8988T (cell line): ENCODE measurements at places on chromosomes 11 and 22.

DNA sequence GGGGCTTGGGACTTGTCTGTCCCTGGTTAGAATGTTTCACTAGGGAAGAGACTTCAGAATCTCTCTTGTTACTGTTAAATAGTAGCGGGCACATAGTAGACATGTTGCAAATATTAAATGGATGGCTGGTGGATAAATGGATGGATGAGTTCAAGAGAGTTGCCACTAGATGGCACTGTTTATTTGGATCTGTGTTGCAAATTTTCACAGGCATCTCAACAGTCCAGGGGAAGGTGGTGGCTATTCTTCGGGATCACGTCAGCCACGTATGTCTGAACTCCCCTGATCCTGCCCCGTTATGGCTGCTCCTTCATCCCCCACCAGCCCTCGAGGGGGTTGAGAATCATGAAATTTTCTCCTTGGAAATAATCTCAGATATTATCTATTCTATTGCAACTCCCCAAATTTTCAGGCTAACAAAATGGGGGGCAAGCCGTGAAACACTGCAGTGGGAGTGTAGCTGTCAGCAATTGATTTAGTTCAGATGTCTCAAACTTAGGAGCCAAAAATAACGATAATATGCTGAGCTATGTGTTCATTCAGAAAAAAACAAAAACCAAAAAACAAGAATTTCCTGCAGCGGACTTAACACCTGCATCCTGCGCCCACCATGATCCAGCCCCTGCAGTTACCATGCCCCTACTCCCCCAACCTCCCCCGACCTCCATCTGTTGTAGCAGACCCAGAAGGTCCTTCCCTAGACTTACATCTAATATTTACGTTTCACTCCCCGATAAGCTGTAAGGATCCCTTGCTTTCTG lies 29.1 kb upstream of the BIRC3 start:
- peak; percentile 27 for DNase-seq

DNA sequence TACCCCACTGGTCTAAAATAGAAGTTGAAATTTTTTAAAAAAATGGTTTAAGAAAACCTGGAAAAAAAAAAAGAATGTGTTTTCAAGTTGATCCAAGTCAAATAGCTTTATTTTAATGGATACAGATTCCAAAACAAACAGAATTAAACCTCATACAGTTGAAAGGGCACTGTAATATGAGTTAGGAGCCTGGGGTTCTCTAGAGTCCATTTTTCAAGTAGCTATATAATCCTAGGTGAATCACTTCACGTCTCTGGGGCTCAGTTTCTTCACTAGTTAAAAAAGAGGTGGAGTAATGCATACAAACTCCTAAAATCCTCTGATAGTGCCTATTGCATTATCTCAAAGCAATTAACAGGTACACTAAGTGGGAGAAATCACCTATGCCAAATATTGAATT lies 132.9 kb downstream of the BBOX1 start:
- DNase-seq: no peak

DNA sequence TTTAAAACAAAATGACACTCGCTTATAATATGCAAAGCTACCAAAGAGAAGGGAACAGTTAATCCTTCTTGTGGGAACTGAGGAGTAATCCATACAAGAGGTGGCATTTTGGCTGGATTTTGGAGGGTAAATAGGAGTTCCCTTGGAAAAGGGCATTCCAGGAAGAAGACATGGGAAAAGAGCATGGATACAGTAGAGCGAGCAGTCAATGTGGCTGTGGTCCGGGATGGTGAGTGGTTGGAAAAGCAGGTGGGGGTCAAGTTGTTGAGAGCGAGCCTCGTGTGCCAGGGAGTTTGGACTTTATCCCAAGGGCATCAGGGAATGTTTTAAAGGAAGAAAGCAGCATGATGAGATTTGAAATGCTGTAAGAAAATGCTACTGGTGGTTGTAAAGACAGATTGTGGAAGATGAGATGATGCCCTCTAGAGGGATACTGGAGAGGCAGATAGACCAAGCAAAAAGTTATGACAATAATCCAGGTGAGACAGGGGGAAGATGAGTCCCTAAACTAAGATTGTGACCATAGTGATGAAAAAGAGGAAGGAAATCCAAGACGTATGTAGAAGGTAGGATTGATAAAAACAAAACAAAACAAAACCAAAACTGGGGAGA lies 3.8 kb upstream of the MMP7 start:
- no peak for DNase-seq

DNA sequence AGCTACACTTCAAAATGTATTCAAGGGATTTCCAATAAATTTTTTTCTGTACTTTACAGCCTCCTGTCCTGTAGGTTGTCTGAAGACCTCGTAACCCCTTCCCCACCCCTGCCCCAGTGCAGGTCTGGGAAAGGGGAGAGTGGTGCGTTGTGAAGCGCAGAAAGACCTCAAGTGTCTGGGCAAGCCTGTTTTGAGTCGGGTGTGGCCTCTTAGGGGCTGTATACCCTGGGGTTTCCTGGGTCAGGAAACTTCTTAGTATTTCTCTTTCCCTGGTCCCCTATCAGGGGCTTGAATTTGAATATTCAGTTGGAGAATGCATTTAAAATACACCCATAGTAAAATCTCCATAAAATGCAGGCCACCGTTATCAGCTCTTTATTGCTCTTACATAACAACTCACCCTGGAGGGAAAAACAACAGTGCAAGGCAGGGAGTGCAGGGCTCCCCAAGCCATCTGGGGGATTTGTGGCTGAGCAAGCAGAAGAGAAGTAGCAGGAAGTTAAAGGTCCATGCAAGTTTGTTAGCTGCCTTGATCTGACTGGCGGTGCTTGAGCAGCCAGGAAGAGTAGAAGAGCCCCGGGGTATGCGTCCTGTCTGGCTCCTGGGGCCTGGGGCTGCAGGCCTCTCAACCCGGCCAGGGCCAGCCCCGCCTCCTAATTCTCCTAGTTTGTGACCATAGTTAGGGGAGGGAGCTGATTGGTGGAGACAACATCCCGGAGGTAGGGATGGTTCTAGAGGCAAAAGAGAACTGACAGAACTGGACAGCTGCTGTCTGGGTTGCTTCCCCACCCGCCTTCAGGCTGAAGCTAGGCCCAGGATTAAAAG lies 25.7 kb downstream of the ARHGAP1 start:
- DNase-seq: no peak

GRCh38 chr11:111819161-111819828 lies 52.1 kb downstream of the ALG9 start:
- DNase-seq: no peak

DNA sequence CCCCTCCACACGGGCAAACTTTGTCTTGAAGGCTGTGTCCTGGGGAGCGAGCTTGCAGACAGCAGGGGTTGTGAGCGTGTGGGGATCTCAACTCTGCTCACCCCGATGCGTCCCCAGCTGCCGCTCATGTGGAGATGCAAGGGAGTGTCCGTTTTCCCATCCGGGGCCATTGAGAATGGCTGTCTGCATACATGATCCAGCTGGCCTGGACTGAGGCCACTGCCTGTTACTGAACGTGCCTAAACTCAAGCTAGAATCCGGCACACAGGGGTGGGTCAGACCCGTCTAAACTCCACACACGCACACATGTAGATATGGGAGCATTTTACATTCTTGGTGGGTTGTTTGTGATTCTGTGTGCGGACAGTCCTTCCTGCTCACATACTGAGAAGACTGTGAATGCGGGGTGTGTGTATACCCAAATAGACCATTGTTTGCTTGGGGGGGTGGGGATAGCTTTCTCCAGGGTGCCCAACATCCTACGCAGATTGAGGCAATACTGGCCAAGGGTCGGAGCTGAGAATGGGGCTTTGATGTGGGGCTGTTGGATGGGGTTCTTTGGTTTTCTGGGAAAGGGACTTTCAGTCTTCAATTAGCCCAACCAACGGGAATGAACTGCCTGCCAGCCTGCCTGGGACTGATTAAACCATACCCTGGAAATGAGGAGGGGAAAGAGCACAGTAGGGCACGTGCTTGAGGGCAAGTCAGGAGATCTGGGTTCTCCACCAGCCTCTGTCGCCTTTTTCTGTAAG lies 60.4 kb downstream of the ST3GAL4 start:
- no peak for DNase-seq

GRCh38 chr11:12799334-12799835 lies 125.2 kb downstream of the TEAD1 start:
- DNase-seq: no peak

DNA sequence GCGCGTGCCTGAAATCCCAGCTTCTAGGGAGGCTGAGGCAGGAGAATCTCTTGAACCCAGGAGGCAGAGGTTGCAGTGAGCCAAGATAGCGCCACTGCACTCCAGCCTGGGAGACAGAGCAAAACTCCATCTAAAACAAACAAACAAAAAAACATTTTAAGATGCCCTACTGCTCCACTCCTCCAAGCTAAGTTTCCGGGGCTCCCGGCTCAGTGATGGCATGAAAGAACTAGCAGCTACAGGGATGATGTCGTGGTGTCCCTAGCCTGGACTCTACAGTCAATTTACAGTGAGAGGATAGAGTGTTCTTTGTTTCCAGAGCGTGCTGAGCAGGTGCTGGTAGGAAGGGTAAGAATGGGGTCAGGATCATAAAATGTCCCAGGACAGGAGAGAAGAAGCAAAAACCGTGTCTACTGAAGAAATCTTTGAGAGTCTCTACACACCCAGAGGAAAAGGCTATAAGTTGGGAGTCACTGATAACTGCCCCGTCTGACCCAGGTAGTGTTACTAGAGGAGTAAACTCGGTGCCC lies 1.2 kb upstream of the ZBTB3 start:
- DNase-seq: no peak

GRCh38 chr11:17117262-17117661 lies 39.8 kb upstream of the RPS13 start:
- no peak for DNase-seq

DNA sequence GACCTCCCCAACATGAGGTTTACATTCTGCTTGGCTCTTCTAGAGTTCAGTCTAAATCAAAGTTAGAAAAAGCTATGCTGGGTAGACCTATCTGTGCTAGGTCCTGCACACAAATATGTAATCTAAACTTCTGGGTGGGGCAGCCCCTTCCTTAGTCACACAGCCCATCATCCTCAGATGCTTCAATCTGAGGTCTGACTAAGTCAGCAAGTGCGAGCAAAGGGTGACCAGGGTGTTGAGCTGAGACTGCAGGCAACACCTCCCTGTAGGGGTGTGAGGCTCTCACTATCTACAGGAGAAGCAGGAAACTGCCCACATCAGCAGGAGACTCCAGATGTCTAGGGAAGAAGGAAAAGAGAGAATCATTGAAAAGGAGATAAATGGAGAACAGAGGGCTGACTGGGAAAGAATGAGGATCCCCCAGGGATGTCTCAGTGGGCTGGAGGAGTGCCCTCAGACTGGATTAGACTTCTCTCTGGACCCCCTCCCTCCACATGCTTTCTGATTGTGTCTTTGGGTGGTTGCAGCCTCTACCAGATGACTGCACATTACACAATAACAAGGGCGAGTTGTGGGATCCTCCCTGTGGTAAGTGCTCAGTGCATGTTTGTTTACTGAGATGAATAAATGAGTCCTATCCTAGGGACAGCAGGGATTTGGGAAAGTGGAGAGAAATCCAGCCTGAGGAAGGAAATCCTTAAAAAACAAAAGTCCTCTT lies 266.2 kb upstream of the PLET1 start:
- DNase-seq: no peak

DNA sequence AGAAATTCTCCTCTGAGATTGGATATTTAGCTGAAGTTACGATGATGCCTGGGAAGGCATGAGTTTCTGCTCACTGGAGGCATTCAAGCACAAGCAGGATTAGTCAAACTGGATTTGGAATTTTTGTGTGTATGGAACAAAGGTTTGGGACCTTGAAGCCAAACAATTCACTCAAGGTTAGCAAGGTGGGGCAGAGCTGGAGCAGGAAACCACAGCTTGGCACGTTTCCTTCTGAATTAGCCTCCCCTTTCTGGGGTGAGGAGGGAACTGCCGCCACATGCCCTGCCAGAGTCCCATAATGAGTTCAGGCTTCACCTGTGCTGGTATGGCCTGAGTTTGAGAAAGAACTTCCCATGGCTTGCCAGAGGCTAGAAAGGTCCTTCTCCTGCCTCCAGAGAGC lies 50.9 kb upstream of the RRAS2 start:
- no peak for DNase-seq

- DNase-seq: no peak
Measured at GRCh38 chr11:33116535-33116934, 44.7 kb downstream of the CSTF3 start.

GRCh38 chr11:122851366-122851966 lies 13.2 kb downstream of the CRTAM start:
- no peak for DNase-seq

- DNase-seq: no peak
Measured at GRCh38 chr11:20041499-20041898, 118.8 kb downstream of the DBX1 start.

DNA sequence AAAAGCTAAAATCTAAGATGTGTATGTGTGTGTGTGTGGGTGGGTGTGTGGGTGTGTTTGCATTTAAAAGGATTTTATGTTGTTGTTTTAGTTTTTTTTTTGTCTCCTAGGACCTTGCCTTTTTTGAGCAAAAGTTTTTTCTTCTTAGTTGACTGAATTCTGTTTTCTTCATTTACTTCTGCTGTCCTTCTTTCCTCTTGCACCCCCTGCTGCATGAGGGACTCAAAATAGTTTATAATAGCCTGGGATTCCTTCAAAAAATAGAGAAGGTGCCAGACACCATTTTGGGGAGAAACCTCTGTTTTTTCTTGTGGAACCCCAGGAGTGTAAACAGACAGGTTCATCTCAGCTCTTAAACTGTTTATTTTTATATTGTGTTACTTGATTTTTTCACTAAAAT lies 817.7 kb downstream of the TBC1D22A start:
- DNase-seq: no peak

DNA sequence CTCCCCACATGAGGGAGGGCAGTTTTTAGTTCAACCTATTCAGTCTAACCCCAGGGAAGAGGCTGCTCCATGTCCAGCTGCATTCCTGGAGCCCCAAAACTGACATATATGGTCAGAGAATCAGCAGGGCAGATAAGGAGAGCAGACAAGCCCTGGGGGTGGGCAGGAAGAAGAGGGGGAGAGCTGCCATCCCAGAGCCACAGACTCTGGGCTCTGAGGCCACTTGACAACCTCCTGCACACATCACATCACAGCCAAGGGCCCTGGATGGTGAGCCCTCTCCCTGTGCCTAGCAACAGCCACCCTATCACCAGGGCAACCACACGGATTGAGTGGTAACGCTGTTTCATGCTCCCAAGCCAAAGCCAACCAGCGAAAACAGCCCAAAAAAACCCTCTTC lies 3.1 kb downstream of the ARHGAP1 start:
- no peak for DNase-seq

GRCh38 chr11:114188851-114189570 lies 107.2 kb upstream of the NNMT start:
- DNase-seq: no peak

GRCh38 chr11:47711816-47712215 lies 3.4 kb downstream of the AGBL2 start:
- DNase-seq: no peak

- DNase-seq: peak; percentile 2
Measured at GRCh38 chr22:38129856-38130255, 19.4 kb upstream of the BAIAP2L2 start.

GRCh38 chr22:47564158-47564450 lies 801.7 kb downstream of the TBC1D22A start:
- no peak for DNase-seq

DNA sequence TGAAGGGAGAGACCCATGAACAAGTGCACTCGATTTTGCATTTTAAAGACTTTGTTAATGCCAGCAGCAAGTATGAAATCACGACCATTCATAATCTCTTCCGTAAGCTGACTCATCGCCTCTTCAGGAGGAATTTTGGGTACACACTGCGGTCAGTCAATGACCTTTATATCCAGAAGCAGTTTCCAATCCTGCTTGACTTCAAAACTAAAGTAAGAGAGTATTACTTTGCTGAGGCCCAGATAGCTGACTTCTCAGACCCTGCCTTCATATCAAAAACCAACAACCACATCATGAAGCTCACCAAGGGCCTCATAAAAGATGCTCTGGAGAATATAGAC lies 5.9 kb downstream of the SERPIND1 start:
- no peak for DNase-seq

- DNase-seq: peak; percentile 76
Measured at GRCh38 chr22:41576877-41577276, 12.8 kb downstream of the PMM1 start.
